ENCODE measurements at places on chromosomes 12 and 14.

- DNase-seq = no peak
These were observed 6.0 kb downstream of the TMEM63C start for GRCh38 chr14:77187649-77188012.

DNA sequence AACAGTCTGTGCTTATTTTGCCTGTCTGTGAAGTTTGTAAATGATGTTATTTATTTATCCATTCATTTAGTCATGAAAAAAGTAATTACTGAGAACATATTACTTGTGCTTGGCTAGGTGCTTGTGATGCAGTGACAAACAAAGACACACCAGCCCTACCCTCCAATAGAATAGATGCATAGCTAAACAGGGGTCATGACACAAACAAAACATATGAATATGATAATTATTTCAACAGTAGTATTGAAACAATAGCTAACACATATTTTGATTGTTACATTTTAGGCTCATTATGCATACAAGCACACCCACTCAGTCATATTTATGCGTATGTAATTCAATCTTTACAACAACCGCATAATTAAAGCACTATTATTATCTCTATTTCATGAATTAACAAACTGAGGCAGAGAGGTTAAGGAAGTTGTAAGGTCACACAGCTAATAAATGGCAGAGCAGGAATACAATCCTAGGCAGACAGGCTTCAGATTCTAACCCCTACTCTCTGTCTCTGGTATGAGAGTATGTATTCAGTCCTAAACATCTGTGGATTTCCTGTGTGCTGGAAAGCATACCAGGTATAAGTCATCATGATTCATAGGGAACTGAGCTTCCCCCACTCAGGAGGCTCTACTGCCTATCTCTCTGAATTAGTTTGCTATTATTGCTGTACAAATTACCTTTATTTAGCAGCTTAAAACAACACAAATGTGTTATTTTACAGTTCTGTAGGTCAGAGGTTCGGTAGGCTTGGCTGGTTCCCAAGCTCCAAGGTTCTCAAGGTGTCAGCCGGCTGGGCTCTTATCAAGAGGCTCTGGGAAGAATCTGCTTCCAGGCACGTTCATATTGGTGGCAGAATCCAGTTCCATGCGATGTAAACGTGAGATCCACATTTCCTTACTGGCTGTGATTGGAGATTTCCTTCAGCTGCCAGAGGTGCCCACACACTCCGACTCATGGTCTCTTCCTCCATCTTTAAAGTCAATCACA, 509.4 kb downstream of the GALC start:
- DNase-seq = peak; percentile 2

GRCh38 chr14:92143962-92144361, 22.2 kb downstream of the CPSF2 start:
- DNase-seq = no peak

DNA sequence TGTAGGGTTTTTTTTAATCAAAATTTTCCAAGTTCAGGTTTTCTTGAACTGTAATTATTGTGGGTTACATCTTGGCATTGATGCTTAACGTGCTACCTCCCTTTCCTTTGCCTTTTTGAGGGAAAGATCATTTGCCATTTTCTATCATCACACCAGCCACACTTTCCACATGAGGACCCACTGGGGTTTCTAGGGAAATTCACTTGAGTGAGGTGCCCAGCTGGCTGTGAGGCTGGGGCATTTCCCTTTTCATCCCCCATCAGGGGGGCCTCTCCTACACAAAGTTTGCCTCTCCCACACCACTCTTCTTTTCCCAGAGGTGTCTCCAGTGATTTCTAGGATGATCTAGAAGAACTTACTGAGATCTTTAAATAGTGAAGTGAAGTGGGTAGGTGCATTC, 335.7 kb downstream of the BMP4 start:
- no peak for DNase-seq

- DNase-seq = no peak
These were observed 207.5 kb upstream of the RTL1 start for GRCh38 chr14:101110729-101111619.

DNA sequence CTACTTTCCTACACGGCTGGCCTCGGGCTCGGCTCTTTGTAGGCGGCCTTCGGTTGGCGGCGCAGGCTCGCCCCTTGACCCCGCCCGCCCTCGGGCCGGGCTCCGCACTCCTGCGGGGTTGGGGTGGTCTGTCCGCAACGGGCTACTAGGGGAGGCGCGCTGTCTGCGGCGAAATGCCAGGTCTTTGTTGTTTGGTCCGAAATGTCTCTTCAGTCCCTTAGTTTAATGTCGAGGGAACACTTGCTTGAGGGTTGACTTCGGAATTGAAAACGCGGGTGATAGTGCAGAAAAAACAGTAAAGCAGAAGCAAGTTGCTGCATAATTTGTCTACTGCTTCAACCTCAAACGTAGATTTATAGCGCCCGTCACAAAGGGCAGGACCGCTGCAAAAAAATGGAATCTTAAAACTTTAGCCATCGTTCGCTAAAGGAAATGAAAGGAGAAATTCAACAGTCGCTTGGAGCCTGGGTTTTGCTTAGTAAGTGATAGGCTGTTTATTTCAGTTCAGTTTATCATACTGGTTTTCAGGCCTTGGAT, 390 bp downstream of the JKAMP start:
- peak; percentile 42 for DNase-seq

DNA sequence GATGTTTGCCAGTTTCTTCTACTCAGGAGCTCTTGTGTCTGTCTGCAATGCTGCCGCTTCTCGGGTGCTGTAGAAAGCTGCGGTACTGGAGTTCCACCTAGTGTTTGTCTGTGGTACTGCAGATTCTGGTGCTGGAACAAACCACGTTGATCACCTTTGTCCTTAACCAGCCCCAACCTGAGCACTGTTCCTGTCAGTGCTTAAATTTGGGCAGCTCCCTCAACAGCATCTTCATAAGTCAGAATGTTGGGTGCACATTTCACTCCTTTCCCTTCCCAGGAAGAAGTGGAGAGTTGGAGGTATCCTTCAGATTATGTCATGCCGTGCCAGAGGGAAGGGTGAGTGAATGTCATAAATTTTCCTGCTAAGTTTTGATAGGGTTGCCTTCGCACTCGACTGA, 48.7 kb upstream of the LALBA start:
- DNase-seq = peak; percentile 73

All from iris pigment epithelial cell (primary cell).